Suprapubic skin (tissue), 4 donors: ENCODE measurements at places on chromosomes 5 and 9. TPM values are rescaled to one million over a fixed set of nuclear protein-coding genes. Genes with fewer than 3 reads are reported as not detected.

- DNase-seq, result no peak
Measured at GRCh38 chr9:97710356-97711222, 13.4 kb upstream of the XPA start.

GRCh38 chr9:126532951-126533925 lies 80.5 kb upstream of the LMX1B start:
- DNase-seq, result no peak

DNA sequence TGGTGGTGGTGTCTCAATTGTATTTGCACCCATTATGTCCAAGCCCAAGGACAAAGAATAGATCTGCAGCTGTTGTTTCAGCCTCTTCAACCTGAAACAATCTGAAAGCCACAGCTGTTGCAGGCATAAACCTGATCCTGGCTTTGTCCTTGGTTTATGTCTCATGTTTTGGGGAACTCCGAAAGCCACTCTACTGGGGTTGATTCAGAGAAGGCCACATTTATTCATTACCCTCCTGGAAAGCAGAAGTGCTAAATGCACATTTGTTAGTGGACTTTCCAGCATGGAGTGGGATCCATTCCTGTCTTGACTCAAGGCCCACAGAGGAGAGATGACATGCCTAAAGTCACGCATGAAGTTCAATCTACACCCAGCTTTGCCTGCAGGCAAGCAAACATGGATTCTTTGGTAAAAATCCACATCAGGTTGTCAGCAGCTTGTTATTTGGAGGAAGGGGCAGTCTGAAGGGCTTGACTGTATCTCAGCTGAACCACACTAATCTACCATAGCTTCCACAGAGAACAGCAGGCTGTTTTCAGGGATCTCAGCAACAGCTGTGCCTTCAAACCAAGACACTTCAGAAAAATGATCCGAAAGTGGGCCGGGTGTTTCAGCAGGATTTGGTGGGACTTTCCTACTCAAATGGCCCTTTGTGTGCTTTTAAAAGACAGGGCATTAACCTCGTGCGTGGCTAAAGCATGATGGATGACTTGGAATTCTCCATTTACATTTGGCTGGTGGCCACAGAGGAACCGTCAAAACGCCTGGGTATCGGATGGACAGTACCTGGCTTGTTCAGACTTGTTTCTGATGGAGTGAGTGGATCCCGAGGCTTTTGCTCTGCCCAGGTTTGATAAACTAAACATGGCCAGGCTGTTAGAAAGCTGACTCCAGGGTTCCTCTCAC lies 36.2 kb upstream of the ADAM19 start:
- DNase-seq, result no peak

DNA sequence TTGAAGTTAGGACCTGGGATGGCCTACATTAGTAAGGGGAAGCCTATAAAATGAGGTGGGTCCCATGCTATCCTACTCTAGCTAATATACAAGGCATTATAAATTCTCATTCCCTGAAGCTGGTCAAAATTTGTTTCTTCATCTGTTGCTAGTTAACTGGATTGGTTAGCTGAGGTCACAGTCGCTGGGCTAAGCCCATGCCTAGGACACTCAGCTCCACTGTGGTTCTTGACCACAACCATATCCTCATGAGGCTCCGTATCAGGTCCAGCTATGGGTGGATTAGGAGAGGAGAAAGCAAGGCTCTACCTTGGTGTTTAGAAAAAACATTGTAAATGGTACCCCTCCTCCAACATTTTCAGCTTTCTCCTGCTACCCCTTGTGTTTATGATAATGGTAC lies 52.8 kb upstream of the RAI14 start:
- no peak for DNase-seq

DNA sequence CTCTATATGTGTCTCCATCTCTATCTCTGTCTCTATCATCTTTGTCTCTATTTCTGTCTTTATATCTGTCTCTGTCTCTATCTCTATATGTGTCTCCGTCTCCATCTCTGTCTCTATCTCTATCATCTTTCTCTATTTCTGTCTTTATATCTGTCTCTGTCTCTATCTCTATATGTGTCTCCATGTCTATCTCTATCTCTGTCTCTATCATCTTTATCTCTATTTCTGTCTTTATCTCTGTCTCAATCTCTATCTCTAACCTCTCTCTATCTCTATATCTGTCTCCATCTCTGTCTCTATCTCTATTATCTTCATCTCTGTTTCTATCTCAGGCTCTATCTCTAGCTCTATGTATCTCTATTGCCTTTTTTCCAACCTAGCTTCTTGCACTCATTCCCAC lies 37.0 kb downstream of the IRX4 start:
- DNase-seq, result no peak

DNA sequence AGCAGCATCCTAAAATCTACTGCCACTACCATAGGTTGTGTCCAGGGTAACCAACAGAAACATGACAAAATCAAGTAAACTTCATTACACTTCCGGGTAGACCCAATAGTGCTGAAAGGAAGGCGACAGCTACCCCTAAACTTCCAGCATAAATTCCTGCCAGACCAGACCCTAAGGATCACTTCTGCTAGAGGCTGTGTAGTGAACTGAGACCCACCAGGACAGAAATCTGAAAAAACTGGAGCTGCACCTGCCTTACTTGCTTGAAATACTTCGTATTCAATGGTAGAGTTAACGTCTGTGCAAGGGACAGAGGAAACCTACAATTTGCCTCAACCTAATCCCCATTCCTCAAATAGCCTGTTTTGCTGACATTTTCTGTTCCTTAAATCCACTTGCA lies 1.0 kb upstream of the SECISBP2 start:
- no peak for DNase-seq

DNA sequence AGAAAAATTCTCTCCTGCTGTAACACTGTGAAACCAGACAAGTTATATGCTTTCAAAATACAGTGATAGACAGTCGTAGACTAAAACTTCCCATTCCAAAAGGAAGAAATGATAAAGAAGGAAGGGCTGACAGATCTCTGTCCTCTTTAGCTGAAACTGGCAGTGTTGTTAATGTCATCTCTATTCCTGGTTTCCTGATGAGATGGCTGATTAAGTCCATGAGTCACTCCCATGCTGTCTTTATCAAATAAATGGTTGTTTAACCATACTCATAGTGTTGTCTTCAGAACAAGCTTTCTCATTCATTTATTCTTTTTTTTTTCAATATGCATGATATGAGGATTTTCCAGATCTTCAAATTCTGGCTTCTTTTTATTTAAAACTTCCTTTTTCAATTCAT lies 952.2 kb upstream of the WWC1 start:
- DNase-seq, result no peak

DNA sequence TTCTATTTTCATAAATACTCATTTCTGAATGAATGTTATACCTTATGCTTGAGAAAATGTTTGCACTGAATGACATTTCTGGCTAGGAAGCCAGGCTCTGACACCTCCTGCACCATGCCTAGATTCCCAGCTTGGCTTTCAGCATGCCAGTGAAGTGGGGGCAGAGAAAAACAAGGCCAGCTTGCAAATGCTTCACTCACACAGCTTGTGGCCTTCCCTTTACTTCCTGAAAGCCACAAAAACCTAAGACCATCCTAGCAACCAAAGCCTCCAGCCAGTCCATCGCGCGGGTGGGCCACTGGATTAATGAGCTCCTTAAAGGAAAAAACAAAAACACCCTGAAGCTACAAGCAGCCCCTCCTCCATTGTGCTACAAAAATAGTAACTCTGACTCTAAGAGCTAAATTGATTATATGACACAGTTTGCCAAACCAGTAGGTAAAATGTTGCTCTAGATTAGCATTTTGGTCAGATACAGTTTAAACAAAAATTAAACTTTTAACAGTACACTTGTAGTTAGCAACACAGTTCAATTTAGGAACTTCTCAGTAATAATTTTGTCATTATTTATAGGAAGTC lies 159.9 kb downstream of the TSSK1B start:
- DNase-seq, result no peak

- DNase-seq, result no peak
Measured at GRCh38 chr5:123881759-123882244, 369.8 kb downstream of the CSNK1G3 start.

- no peak for DNase-seq
Measured at GRCh38 chr5:170960567-170960966, 98.7 kb downstream of the RANBP17 start.

Gene CCDC192
- 2.0 TPM for total RNA-seq

Gene GAPT
- total RNA-seq, result 1.4 TPM

Gene RUSC2
- 19.2 TPM for total RNA-seq

Gene SEMA4D
- total RNA-seq, result 50.1 TPM

Gene TMOD1
- total RNA-seq, result 1.9 TPM
